ENCODE measurements at places on chromosomes 6 and 20.

DNA sequence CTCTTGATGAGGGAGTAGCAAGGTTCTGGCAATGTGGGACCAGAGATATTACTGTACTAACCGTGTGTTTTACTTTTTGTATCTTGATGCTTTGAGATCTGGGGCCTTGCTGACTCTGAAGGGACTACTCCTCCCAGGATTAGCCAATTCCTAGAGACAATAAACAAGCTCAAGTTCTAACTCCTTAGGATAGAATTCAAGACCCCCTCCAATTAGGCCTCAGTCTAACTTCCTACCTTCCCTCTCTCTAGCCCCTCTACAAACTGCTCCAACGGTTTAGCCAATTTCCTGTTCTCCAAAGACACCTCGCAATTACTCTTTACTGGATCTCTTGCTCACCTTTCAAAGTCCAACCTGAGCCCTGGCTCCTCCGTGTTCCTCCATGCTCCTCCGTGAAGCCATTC, 158.7 kb upstream of the JARID2 start:
- DNase-seq: no peak

DNA sequence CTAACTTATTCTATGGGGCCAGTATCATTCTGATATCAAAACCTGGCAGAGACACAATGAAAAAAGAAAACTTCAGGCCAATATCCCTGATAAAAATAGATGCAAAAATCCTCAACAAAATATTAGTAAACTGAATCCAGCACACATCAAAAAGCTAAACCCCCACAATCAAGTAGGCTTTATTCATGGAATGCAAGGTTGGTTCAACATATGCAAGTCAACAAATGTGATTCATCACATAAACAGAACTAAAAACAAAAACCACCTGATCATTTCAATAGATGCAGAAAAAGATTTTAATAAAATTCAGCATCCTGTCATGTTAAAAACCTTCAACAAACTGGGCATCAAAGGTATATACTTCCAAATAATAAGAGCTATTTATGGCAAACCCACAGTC, 133.9 kb upstream of the SSTR4 start:
- no peak for DNase-seq

DNA sequence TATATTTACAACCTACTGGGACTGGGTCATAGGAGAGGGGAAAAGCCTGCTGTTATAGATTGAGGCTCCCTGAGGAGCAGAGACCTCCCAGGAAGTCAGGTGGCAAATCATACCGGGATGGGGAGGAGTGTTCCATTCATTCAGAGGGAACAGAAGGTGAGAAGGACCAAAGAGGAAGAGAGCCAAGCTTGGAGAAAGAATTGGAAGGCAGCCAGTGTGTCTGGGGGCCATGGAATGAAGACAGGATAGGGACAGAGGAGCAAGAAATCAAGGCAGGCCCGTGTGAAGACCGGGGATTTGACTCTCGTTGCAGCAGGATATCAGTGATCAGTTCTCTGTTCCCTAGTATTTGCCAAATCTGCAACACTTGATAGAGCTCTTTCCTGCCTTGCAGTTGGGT, 5.7 kb upstream of the ZNF217 start:
- DNase-seq: no peak

DNA sequence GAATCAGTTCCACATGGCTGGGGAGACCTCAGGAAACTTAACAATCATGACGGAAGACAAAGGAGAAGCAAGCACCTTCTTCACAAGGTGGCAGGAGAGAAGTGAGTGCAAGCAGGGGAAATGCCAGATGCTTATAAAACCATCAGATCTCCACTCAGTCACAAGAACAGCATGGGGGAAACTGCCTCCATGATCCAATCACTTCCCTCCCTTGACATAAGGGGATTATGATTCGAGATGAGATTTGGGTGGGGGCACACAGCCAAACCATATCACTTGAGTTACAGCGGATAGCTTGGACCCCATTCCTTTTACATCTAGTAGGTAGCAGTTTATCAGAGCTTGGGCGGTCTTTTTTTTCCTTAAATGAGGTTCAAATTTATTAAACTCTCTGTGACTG, 19.1 kb downstream of the AFDN start:
- no peak for DNase-seq

- DNase-seq: no peak
These were observed 121.9 kb downstream of the MTHFD1L start for GRCh38 chr6:150987371-150987828.

GRCh38 chr6:51996296-51996947, 91.0 kb downstream of the PKHD1 start:
- no peak for DNase-seq

- DNase-seq: no peak
These were observed 231.5 kb upstream of the BTBD3 start for GRCh38 chr20:11686195-11686594.

DNA sequence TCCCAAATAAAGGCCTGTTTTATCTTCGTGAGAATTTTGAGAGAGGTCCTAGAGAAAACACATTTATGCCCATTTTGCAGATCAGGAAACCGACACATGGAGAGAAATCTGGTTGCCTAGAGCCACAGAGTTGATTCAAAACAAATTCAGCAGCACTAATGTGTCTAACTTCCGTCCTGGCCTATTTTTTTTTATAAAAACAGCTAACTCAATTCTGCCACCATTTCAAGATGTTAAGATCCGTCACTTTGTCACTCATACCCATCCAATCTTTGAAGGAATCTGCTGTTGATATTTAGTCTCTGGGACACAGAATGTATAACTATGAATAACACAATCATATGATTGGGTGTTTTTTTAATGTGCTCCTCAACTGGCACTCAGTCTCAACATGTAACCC, 611.1 kb upstream of the ARID1B start:
- DNase-seq: no peak

- DNase-seq: no peak
These were observed 16.7 kb upstream of the GCM1 start for GRCh38 chr6:53165293-53165692.

GRCh38 chr20:21177767-21178166, 51.9 kb downstream of the KIZ start:
- DNase-seq: no peak

DNA sequence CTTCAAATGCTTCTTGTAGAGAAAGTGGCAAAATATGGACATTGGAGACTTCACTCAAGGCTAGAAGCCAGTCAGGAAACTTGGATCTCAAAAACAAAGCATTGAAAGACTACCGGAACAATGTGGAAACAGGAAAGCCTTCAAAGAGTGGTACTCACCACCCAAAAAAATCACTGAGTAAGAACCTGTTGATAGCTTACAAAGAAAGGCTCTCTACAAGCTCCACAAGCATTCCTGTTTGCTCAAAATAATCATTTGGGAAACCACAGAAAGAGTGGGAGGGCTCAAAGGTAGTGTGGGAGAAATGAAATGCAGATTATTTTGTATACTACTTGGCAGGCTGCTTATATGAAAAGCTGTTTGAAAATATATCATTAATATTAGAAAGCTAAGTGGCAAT, 9.5 kb upstream of the DST start:
- DNase-seq: no peak
